ENCODE measurements at places on chromosomes 3 and 15.

DNA sequence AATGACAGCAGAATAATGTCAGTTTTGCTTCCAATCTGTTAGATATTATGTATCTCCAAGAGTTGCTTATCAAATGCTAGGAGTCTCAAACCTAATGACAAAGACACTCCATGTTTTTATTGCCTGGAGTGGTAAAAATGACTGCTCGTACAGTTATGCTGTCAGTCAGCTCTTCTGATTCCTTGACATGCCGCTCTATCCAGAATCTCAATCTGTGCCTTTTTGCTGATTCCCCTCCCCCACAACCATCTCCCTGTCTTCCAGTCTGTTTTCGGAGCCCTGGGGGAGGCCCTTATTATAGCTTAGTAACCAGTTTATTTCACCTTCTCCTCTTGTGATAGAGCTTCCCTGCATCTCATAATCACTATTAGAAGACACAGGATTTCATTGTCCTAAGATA is 2.6 kb downstream of the MKRN2 start:
- no peak for DNase-seq

GRCh38 chr3:54858093-54858785 is 69.6 kb downstream of the LRTM1 start:
- no peak for DNase-seq

- no peak for DNase-seq
Observed at GRCh38 chr15:89492111-89492641, 4.2 kb downstream of the RHCG start.

- DNase-seq = no peak
Observed at GRCh38 chr3:46010519-46011113, 15.0 kb upstream of the FYCO1 start.

DNA sequence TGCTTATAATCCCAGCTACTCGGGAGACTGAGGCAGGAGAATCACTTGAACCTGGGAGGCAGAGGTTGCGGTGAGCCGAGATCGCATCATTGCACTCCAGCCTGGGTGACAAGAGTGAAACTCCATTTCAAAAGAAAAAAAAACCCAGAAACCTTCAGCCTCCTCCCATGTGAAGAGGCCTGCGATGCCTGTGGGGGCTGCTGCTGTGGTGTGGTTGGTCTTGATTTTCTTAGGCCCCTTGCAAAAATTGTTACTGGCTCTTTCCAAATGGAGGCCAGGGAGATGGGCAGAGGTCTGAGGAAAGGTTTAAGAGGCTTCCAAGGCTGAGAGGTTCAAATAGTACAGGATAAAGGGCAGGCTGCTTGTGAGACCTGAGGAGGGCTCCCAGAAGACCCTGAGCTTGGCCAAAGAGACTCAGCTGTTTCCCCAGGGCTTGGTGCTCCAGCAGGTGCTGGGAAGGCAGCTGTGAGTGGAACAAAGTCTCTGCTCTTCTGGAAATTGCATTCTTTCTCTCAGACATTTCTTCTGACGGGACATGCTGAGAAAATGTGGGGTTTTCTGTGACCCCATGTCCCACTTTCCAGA is 18.4 kb downstream of the GCSAM start:
- DNase-seq = no peak

DNA sequence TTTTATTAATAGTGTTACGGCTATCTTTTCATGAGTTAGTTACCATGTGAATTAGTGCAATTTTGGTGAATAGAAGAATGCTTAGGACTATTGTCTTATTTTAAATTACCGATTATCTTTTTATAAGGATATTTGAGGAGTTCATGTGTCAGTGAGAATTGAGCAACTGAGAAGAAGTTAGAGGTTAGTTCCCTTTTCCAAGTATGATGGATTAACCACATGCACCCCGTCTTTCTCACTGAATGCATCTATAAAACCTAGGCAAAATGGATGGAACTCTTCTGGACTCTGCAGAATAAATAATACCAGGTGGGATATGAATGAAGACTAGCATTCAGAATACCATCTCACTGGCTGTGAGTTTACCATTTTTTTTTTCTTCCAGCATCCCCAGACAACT is 74.3 kb downstream of the TCF12 start:
- no peak for DNase-seq

DNA sequence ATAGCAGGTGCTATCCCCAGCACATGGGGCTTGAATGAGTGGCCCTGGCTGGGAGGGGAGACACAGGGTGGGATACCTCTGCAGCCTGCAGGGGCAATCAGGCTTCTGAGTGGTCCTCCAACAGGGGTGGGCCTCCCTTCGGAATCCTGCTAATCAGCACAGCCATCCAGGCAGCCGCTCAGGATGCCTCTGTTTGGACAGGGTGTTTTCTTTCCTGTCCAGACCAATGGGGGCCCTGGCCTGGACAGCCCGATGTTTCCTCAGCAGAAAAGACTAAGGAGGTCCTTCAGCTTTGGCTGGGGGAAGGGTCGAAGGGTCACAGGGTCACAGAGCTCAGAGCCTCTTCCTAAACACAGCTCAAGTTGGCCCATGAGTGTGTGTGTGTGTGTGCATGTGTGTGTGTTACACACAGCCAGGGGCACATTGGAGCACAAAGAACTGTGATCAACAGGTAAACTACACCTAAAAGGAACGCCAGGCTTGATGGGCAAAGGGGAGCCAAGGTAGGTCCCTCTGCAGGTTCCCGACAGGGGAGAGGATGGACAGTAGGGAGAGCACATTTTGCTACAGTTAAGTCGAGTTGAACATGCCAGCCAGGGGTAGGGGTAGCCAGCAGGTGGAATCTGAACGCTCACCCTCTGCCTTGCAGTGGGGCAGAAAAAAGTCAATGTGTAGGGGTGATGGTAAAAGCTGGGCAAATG is 1.1 kb upstream of the HAPLN3 start:
- no peak for DNase-seq

DNA sequence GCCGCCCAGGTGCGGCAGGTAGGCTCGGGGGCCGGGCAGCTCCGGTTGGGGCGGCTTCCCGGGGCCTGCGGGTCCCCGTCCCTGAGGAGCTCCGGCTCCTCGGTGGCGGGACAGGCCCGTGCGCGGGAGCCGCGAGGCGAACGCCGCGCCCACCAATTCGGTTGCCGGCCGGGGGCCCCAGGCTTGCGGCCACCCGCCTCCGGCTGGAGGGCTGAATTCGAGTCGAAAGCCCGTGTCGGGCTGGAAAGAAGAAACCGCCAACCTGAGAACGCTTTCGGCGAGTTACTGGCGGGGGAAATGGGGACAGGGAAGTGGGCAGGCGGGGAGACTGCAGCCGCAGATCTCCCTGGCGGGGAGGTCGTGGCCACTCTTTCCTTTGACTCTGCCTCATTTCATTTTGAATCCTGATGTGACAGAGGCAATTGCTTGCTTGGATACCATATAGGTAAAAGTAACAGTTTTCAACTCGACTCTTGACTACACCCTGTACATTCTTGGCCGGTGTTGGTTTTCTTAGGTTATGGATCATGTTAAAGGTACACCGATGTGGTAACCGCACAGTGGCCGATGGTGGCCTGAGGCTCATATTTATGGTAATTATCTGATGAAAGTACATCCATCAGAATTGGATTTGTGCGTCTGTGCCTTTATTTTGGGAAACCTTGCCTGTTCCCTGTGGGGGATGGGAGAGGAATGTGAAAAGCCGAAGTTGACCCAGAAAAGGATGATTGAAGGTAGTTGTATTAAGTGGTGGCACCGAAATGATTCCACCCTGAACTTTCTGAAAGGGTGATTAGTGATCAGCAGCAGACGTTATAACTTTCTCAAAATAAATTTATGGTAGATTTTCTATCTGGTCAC is 1.7 kb downstream of the B3GNT5 start:
- DNase-seq = no peak

GRCh38 chr3:52600258-52600657 is 63.9 kb downstream of the UQCC5 start:
- no peak for DNase-seq

GRCh38 chr3:44992555-44993470 is 16.8 kb downstream of the EXOSC7 start:
- DNase-seq = no peak

GRCh38 chr3:81217101-81217500 is 544.3 kb downstream of the GBE1 start:
- DNase-seq = no peak
